Pulmonary artery endothelial cell (primary cell): ENCODE measurements at places on chromosomes 5 and 9. TPM values are rescaled to one million over a fixed set of nuclear protein-coding genes. Genes with fewer than 3 reads are reported as not detected.

MRPL41 gene
- total RNA-seq = 39.9 and 50.6 TPM in 2 replicates

CDC42SE2 gene
- 47.0 and 49.3 TPM in 2 replicates for total RNA-seq

DDX4 gene
- not detected in 2 replicates for total RNA-seq

TLX3 gene
- total RNA-seq = not detected in 2 replicates

CDKN2B gene
- total RNA-seq = 2.3 and 3.5 TPM in 2 replicates

PCDHB2 gene
- 1.4 and 2.9 TPM in 2 replicates for total RNA-seq

LTC4S gene
- total RNA-seq = 0.46 and 0.66 TPM in 2 replicates

FRMD3 gene
- total RNA-seq = 11.5 and 17.2 TPM in 2 replicates

FBP2 gene
- total RNA-seq = not detected in 2 replicates

PAXX gene
- total RNA-seq = 17.8 and 18.0 TPM in 2 replicates

FCN2 gene
- total RNA-seq = not detected in 2 replicates

ALDOB gene
- total RNA-seq = not detected in 2 replicates

LCN9 gene
- not detected in 2 replicates for total RNA-seq

IL3 gene
- not detected in 2 replicates for total RNA-seq

BSPRY gene
- total RNA-seq = under 0.01 TPM in 1 of 2 replicates, not detected in the other

WDR38 gene
- 0.07 TPM in 1 of 2 replicates, not detected in the other for total RNA-seq

C5orf52 gene
- not detected in 2 replicates for total RNA-seq

ITGA1 gene
- 2.2 and 5.2 TPM in 2 replicates for total RNA-seq

KCNMB1 gene
- 0.35 and 0.86 TPM in 2 replicates for total RNA-seq

PANK3 gene
- 41.7 and 58.4 TPM in 2 replicates for total RNA-seq

FBXL7 gene
- total RNA-seq = 5.3 and 6.6 TPM in 2 replicates

PCDHA2 gene
- 0.07 and 0.21 TPM in 2 replicates for total RNA-seq

UBLCP1 gene
- total RNA-seq = 10.5 and 11.7 TPM in 2 replicates

CTXN3 gene
- not detected in 2 replicates for total RNA-seq

DMRT3 gene
- total RNA-seq = not detected in 2 replicates

TMEM174 gene
- 0.07 TPM in 1 of 2 replicates, not detected in the other for total RNA-seq

C9orf50 gene
- not detected in 2 replicates for total RNA-seq

EIF4E1B gene
- not detected in 2 replicates for total RNA-seq

ZFP2 gene
- 0.26 and 0.53 TPM in 2 replicates for total RNA-seq

TLR4 gene
- total RNA-seq = 51.7 and 123 TPM in 2 replicates

SPINK13 gene
- not detected in 2 replicates for total RNA-seq

MEGF10 gene
- 0.60 and 0.92 TPM in 2 replicates for total RNA-seq

DMRT2 gene
- not detected in 2 replicates for total RNA-seq

TSSK1B gene
- not detected in 2 replicates for total RNA-seq
